ENCODE measurements at places on chromosomes 11 and 22. TPM values are rescaled to one million over a fixed set of nuclear protein-coding genes. Genes with fewer than 3 reads are reported as not detected.

DNA sequence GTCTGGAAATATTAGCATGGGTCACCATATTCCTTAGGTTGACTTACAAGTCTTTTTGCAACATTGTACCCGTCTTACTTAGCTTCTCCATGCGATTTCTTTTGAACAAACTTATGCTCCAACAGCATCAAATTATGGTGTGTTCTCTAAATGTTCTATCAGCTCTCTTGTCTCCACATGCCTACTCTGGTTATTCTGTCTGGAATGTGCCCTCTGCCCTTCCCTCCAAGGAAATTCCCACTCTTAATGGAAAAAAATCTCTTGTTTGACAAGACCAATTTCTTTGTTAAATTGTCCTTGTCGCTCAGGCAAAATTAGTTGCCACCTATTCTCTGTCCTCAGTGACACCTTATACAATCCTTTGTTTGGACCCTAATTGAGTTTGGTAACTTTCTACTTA lies 522.8 kb upstream of the LUZP2 start:
- DNase-seq = no peak

GRCh38 chr11:125585487-125585886 lies 7.2 kb upstream of the STT3A start:
- DNase-seq = no peak

DNA sequence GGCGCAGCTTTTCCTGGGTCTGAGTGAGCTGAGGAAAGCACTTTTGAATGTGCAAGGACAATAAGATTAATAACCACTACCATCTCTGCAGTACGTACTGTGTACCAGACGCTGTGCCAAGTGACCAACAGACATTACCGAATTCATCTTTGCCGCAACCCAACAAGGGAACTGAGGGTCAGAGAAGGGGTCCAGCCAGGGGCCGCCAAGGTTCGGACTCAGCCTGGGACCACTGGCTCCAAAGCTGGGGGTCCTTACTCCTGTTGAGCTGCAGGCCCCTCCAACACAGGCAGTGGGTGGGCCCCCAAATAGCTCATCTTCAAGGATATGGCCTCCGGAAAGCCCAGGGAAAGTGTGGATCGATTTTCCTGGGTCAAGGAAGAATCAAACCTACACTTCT lies 55.0 kb upstream of the EMID1 start:
- no peak for DNase-seq

- DNase-seq = no peak
These were observed 18.8 kb downstream of the PRPF19 start for GRCh38 chr11:60887556-60887955.

- no peak for DNase-seq
These were observed 812.9 kb downstream of the JRKL start for GRCh38 chr11:97202613-97203292.

Gene LDLRAD3
- 17.1 TPM for polyA plus RNA-seq

- DNase-seq = no peak
These were observed 9.7 kb upstream of the RCN1 start for GRCh38 chr11:32081129-32081641.

DNA sequence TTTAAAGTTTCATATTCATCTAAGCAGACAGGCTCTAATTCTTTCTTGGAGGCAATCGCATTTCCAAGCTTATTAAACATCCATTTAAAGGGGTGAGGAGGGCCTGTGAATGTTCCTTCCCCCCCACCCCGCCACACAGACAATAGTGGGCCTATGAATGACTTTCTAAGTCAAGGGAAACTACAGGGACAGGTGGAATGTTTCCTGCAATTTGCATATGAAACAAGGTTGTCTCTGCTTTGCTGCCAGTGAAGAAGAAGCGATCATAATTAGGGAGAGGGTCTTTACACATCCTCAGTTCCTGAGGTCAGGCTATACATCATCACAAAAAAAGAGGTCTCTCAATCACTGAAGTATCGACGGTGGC lies 127.9 kb upstream of the OPCML start:
- DNase-seq = no peak

- DNase-seq = no peak
These were observed 2.8 kb downstream of the MADD start for GRCh38 chr11:47272706-47273105.

DNA sequence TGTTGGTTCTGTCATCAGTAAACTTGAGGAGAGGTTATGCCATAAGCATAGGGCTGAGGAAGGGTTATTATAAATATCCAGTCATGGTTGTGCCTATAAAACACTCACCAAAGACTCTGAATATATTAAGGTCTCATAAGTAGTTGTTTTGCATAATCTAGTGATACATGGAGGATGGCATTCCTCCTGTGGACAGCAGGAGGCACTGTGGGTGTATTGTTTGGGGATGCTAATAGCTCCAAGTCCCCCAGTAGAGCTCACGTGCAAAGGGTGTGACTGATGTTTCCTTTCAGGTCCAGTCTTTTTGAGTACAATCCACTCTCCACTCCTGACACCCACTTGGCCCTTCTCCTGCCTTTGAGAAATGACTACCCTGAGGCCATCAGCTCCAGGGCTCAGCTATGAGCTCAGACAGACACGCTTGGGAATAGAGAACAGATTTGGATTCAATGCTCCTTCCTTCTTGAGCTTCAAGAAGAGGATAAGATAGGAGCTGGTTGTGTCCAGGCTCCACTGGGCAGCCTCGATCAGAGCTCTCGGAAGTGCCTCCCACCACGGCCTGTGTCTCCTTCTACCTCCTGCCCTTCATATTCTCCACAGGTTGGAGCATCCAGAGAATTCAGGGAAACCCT lies 85.2 kb upstream of the IGLL5 start:
- no peak for DNase-seq

- no peak for DNase-seq
These were observed 101.4 kb upstream of the ZC3H12C start for GRCh38 chr11:109991835-109992234.

GRCh38 chr22:19823191-19823901 lies 31.3 kb downstream of the GNB1L start:
- peak; percentile 6 for DNase-seq

DNA sequence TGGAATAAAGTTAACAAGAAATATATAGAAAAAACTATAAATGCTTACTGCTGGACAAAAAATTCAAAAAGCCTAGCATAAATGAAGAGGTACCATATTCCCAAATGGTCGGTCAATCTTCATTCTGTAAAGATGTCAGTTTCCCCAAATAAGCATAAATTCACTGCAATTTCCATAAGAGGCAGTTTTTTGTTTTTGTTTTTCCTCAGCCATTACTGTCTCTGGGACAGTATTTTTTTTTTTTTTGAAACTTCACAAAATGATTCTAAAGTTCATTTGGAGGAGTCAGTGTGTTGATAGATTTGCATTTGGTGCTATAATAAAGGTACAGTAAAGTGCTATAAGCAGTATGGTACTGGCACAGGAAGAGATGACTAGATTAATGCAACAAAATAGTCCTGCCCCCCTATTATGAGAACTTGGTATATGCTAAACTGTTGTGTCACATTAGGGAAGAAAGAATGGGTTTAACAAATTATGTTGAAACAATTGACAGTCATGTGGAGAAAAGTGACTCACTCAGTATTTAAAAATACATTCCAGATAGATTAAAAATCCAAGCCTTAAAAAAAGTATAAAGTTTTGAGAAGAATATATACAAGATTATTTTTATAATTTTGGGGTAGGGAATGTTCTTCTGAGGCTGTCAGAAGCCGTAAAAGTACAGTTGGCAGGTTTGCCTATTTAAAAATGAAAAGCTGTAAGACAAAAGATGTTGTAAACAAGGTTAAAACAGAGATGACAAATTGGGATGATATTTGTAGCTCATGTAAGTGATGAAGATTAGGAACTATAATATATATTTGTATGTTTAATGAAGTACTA lies 2.6 kb upstream of the FTH1 start:
- DNase-seq = no peak

Gene TEX54
- not detected for polyA plus RNA-seq

Gene VPREB3
- polyA plus RNA-seq = not detected

GRCh38 chr11:74000307-74001133 lies 8.4 kb downstream of the UCP3 start:
- DNase-seq = no peak

GRCh38 chr11:45661439-45662055 lies 3.9 kb downstream of the CHST1 start:
- no peak for DNase-seq

Gene NTM
- 0.16 TPM for polyA plus RNA-seq

- no peak for DNase-seq
These were observed 54.1 kb downstream of the MICAL3 start for GRCh38 chr22:17970201-17970708.

DNA sequence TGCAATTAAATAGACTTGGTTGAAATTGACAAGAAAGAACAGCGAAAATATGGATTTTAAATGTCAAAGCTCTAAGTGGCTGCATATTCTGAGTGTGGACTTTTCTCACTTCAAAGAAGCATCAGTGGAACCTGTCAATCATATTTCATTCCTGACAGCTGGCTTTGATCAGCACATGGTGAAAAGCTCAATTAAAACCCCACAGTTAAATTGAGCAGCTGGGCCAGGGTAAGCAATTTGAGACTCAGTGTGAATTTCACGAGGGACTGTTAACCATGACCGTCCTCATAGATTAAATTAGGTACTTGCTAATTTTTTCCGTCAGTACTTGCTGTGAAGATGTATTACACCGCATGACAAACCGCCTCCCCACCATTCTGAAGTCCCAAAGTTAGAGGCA lies 11.0 kb upstream of the OR10D3 start:
- DNase-seq = no peak

Gene AP1B1
- 17.7 TPM for polyA plus RNA-seq

GRCh38 chr11:41053894-41054293 lies 405.6 kb downstream of the LRRC4C start:
- no peak for DNase-seq

DNA sequence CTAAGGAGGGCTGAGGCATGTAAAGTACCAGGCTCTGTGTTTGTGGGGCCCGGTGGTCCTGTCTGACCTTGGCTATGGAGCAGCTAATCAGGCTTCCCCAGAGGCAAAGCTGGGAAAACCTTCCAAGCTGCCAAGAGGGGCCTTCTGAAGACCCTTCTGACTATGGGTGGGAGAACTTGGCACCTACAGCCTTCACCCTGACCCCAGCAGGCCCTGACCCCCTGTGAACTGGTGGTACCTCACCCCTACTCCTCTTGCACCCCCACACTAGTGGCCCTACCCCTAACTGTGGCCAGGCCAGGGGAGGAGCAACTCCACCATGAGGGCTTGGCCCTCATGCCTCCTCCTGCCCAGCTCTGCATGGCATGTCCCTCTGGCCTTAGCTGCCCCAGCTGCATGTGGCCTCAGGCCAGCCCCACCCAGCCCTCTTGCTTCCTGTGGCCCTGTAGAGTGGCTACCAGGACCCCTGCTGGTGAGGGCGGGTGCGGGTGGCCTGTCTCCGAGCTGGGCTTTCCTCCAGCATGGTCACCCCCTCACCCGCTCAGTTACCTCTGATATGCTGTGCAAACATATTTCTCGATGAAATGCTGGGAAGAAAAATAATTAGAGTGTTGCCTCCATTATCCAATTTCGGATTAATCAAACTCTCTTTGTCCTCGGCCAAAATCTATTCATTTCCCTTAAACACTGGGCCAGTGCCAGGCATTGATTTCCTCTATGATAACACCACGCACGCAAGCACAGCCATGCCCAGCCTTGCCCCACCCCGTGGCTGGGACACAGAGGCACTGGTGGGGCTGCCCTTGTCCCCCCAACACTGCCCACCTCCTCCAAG lies 7.5 kb downstream of the GNAZ start:
- DNase-seq = no peak

DNA sequence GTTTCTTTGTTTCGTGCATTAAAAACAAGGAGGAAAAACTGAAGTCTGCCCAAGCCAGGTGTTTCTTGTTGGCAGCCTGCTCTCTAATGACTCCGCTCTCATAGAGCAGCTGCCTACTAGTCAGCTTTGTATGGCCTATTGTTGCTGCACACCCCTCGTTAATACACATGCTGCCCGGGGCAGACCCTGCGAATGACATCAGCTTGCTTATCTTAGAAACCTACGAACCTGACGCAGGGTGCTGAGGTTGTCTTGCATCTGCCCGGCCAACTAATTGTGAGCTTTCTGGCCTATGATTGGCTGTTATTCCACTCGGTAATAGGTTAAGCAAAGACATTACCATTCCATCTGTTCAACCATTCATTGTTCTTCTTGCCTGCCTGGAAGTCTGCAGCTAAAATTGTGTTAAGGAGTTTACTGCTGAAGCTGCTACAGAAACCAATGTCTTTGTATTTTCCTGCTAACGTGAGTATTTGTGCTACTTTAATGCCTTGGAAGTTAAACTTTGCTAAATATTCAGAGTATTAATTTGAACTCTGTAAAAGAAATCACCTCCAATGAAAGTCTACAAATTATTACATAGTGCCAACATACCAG lies 37.5 kb downstream of the ZC3H12C start:
- no peak for DNase-seq

- no peak for DNase-seq
These were observed 26.6 kb upstream of the SCN3B start for GRCh38 chr11:123681030-123681429.

DNA sequence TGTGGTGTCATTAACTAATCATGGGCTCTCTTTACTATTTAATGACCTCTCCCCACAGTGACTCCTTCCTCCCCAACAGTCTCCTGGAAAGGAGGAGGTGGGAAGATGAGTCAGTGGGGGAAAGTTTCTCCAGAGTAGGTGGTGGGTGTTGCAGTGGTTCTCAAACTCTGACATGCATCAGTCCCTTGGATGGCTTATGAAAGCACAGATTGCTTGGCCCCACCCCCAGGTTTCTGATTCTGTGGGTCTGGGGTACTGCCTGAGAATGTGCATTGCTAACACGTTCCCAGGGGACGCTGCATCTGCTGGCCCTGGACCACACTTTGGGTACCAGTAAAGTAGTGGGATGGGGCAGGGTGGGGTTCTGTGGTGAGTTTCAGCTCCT lies 9.8 kb downstream of the CD82 start:
- no peak for DNase-seq

Data from ovary (tissue), 10 donors.